K562 (cell line): ENCODE measurements at places on chromosomes 3 and 15. TPM values are rescaled to one million over a fixed set of nuclear protein-coding genes. Genes with fewer than 3 reads are reported as not detected.

DNA sequence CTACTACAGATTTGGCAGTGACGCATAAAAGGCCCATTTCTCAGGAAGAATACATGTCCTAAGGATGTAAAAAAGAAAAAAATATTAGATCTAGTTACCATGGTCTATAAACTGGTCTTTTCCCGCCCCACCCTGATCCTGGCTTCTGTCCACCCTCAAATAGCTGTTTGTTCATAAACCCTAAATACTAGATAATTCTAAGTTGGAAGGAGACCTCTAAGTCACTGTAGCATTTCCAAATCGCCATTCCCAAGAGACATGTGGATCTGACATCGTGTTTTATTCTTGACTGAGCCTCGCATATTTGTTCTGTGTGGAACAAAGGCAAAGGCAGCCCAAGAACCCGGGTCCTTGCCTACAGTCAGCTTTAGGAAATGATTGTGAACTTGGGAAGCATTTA, 49.0 kb downstream of the LMCD1 start:
- no peak for DNase-seq

DNA sequence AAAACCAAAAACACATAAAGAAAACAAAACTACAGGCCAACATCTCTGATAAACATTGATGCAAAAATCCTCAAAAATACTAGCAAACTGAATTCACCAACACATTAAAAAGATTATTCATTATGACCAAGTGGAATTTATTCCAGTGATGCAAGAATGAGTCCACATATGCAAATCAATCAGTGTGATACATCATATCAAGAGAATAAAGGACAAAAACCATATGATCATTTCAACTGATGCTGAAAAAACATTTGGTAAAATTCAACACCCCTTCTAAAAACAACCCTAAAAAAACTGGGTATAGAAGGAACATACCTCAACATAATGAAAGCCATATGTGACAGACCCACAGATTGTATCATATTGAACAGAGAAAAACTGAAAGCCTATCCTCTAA, 265.6 kb upstream of the DCBLD2 start:
- DNase-seq = no peak

Gene PLSCR4
- total RNA-seq = 0.11 and 0.42 TPM in 2 replicates

GRCh38 chr3:123476967-123477750, 28.3 kb upstream of the ADCY5 start:
- DNase-seq = no peak

GRCh38 chr3:71130471-71131374, 452.8 kb downstream of the FOXP1 start:
- peak; percentile 47 for DNase-seq

DNA sequence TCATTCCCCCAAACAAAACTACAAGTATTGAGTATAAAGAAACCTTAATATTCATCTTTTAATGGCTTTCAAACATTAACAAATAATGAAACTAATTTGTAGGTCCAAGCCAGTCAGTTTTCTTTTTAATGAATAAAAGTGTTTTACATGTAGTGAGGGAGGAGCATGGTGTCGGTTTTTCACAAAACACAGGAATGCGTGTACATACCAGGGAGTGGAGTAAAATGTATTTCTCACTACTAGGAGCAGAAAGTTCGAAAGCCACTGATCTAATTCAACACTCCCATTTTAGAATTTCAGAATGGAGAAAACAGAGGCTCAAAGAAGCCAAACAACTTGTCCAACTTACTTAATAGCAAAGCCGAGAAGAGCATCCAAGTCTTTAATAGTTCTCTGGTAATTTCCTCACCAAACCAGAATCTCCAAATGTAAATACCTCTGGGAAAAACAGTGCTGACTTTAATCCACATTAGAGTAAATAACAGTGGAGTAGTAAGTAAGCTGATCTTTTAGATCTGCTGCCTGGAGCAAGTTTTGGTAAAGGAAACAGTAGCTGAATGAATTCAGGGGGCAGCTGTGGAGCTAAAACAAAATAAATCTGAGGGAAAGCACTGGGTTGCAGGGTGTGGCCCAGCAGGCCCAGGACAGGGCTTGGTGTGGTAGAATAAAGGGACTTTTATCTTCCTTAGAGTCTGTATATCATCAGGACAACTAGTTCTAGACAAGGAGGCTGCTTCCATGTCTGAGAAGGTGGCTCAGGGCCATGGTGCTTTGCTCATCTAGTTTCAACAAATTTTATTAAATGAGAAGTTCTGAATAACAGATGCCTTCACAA, 7.9 kb downstream of the ANP32A start:
- DNase-seq = no peak
